ENCODE measurements at places on chromosomes 5 and 9. TPM values are rescaled to one million over a fixed set of nuclear protein-coding genes. Genes with fewer than 3 reads are reported as not detected.

GRCh38 chr5:67289763-67290521 is 93.3 kb upstream of the CD180 start:
- no peak for DNase-seq

GRCh38 chr9:126722252-126722921 is 82.5 kb upstream of the ZBTB43 start:
- peak; percentile 76 for DNase-seq

The SCGB3A1 gene
- total RNA-seq = not detected

The GPR21 gene
- total RNA-seq = not detected

The FST gene
- total RNA-seq = 8.8 TPM

The SLC46A2 gene
- not detected for total RNA-seq
